ENCODE measurements at places on chromosomes 2 and 18.
A peak's percentile ranks its signal among the peaks of the same experiment; 100 is the strongest.

DNA sequence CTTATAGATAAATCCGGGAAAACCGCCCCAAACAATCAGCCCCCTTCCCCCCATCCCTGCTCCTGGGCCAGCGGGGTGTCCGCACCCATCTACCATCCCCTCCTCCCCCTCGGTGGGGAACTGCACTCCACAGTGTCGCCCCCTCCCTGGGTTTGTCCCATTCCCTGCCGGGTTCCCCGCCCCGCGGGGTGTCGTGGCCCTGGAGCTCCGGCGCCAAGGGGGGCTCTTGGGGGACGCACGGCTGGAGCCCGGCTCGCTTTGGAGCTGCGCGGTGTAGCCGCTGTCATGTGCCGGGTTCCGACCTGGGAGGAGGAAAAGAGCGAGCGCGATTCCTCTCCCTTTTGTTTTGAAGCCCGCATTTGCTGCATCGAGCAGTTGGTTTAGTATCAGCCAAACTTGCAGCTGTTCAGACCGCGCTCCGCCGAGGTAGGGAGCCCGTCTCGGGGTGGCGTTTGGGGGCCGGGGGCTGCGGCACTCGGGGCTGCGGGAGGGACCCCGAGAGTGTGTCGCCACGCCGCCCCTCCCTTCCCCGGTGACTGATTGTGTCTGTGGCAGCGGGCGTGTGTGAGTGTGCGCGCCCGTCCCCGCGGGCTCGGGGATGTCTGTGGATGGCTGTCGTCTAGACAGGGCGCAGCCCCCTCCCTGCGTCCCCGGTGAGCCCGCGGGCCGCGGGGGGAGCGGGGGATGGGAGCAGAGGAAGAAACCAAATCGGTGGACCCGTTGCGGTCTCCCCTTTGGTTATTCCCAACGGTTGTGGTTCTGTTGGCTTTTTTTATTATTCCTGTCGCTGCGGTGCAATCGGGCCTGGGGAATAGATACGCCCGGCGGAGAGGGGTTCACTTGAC lies 797 bp downstream of the CTIF start:
- H3K27me3 ChIP-seq = peaks cover 12% of the 10 kb centered on the region
- H3K4me3 ChIP-seq = peak overlapping the region; percentile 85
- DNase-seq = no peak

GRCh38 chr2:150781142-150781541 lies 293.7 kb upstream of the RND3 start:
- H3K4me1 ChIP-seq = no peaks in the 10 kb centered on the region
- no peaks in the 10 kb centered on the region for H3K27me3 ChIP-seq
- no peak for DNase-seq
- no peaks in the 10 kb centered on the region for H3K36me3 ChIP-seq
- H3K4me3 ChIP-seq = no peak overlapping the region
- H3K27ac ChIP-seq = no peak overlapping the region

- no peak overlapping the region for H3K27ac ChIP-seq
- no peak for DNase-seq
- no peaks in the 10 kb centered on the region for H3K36me3 ChIP-seq
- no peak overlapping the region for H3K4me3 ChIP-seq
- no peaks in the 10 kb centered on the region for H3K4me1 ChIP-seq
Measured at GRCh38 chr18:33696332-33697162, 118.5 kb downstream of the ASXL3 start.

DNA sequence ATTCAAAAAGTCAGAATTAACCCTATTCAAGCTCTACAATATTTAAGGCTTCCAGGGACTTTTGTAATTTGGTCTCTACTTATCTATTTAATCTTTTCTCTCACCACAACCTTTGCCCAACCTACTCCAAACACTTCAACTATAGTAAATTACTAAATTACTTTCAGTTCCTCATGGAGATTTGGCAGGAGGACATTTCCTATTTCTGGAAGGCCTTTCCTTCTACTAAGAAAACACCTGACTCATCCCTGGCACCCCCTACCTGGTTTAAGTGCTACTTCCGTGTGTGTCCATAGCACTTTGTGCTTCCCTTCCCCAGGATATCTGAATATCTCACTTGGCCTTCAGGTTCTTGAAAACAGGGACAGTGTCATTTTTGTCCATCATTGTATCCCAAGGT lies 96.3 kb downstream of the UPP2 start:
- DNase-seq = no peak
- H3K4me3 ChIP-seq = no peak overlapping the region
- no peak overlapping the region for H3K27ac ChIP-seq
- H3K4me1 ChIP-seq = peaks cover 4% of the 10 kb centered on the region

- no peaks in the 10 kb centered on the region for H3K27me3 ChIP-seq
- peaks cover 21% of the 10 kb centered on the region for H3K4me1 ChIP-seq
- H3K4me3 ChIP-seq = no peak overlapping the region
Measured at GRCh38 chr2:54657664-54658083, 65.8 kb upstream of the EML6 start.

GRCh38 chr2:240155048-240155744 lies 14.7 kb upstream of the OTOS start:
- H3K4me1 ChIP-seq = no peaks in the 10 kb centered on the region
- H3K36me3 ChIP-seq = no peaks in the 10 kb centered on the region
- no peak for DNase-seq
- H3K27ac ChIP-seq = no peak overlapping the region

- no peak for DNase-seq
- no peak overlapping the region for H3K4me3 ChIP-seq
- H3K4me1 ChIP-seq = no peaks in the 10 kb centered on the region
- no peaks in the 10 kb centered on the region for H3K36me3 ChIP-seq
Measured at GRCh38 chr2:18194161-18194560, 315.7 kb downstream of the KCNS3 start.

DNA sequence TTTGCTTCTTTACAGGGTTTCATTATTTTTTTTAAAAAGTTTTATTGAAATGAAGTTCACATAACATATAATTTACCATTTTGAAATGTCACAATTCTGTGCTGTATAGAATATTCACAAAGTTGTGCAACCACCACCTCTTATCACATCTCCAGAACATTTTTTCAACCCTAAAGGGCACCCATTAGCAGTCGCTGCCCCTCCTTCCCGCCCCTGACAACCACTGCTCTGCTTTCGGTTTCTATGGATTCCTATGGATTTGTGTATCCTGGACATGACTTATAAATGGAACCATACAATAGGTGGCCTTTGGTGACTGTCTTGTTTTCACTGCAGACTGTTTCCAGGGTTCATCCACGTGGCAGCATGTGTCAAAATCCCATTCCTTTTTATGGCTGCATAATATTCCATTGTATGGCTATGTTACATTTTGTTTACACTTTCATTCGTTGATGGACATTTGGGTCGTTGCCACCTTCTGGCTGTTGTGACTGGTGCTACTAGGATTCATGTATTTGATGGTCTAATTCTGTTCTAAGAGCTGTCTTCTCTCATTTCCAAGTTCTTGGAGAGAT lies 52.6 kb downstream of the SH3BP4 start:
- H3K4me1 ChIP-seq = no peaks in the 10 kb centered on the region
- H3K4me3 ChIP-seq = no peak overlapping the region
- no peaks in the 10 kb centered on the region for H3K36me3 ChIP-seq
- no peak overlapping the region for H3K27ac ChIP-seq
- no peaks in the 10 kb centered on the region for H3K27me3 ChIP-seq

- H3K4me1 ChIP-seq = no peaks in the 10 kb centered on the region
- no peak for DNase-seq
- H3K4me3 ChIP-seq = no peak overlapping the region
- H3K27ac ChIP-seq = no peak overlapping the region
Measured at GRCh38 chr2:23669413-23670244, 257.3 kb downstream of the ATAD2B start.

DNA sequence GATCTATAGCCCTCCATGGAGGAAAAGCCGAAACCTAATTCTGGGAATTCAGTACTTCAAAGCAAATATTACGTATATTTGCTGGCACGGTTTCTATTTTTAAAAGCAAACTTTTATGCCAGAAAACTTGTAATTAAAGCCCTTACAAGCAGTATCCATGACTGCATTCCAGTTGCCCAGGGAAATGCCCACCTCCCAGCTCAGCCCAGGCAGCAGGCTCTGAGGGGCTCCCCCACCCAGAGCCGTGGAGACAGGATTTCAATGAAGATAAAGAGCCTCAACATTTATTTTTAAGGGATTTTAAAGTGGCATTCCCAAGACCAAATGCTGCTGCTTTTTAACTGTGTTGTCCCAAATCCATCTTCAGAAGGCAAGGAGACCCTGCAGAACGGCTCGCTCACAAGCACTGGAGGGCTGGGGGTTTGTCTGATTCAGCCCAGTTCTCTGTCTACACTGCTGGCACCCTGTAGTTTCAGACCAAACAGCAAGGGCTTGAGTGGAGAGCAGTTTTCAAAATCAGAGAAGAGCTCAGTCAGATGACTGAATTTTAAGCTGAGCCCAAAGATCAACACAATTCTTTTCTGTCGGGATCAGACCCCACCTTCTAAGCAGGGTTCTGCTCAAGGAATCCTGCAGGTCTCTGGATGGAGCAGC lies 105.1 kb downstream of the KCNF1 start:
- no peak for DNase-seq
- no peaks in the 10 kb centered on the region for H3K4me1 ChIP-seq
- H3K27ac ChIP-seq = no peak overlapping the region
- peaks cover 9% of the 10 kb centered on the region for H3K27me3 ChIP-seq
- H3K4me3 ChIP-seq = no peak overlapping the region

- H3K4me1 ChIP-seq = peaks cover 3% of the 10 kb centered on the region
- peaks cover 3% of the 10 kb centered on the region for H3K27me3 ChIP-seq
- no peak for DNase-seq
- no peaks in the 10 kb centered on the region for H3K36me3 ChIP-seq
- H3K4me3 ChIP-seq = peak overlapping the region; percentile 64
- no peak overlapping the region for H3K27ac ChIP-seq
Measured at GRCh38 chr2:231604101-231604684, 11.5 kb downstream of the TEX44 start.

DNA sequence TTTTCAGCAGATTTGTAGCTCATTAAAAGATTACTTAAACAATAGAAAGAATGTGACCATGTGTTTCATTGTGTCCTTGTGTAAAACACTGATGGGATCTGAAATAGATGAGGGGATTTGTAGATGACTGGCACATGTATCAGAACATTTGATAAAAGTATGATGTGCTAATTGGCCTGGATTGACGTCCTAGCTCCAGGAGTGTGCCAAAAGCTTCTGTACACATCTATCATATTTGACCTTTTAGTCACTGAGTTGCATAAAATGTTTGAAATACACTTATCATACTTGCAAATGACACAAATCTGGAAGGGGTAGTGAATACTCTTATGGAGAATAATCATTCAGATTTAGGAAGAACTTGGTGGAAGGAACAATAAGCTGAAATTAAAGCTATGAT lies 778.5 kb downstream of the ERBB4 start:
- no peak overlapping the region for H3K4me3 ChIP-seq
- no peaks in the 10 kb centered on the region for H3K27me3 ChIP-seq
- no peaks in the 10 kb centered on the region for H3K36me3 ChIP-seq
- DNase-seq = no peak
- H3K27ac ChIP-seq = no peak overlapping the region

GRCh38 chr2:227022608-227023007 lies 141.4 kb downstream of the COL4A4 start:
- DNase-seq = no peak
- peaks cover 2% of the 10 kb centered on the region for H3K4me1 ChIP-seq
- no peaks in the 10 kb centered on the region for H3K27me3 ChIP-seq

- DNase-seq = no peak
- H3K36me3 ChIP-seq = no peaks in the 10 kb centered on the region
- H3K4me1 ChIP-seq = no peaks in the 10 kb centered on the region
- H3K4me3 ChIP-seq = no peak overlapping the region
Measured at GRCh38 chr18:12066910-12067511, 26.6 kb upstream of the ANKRD62 start.

DNA sequence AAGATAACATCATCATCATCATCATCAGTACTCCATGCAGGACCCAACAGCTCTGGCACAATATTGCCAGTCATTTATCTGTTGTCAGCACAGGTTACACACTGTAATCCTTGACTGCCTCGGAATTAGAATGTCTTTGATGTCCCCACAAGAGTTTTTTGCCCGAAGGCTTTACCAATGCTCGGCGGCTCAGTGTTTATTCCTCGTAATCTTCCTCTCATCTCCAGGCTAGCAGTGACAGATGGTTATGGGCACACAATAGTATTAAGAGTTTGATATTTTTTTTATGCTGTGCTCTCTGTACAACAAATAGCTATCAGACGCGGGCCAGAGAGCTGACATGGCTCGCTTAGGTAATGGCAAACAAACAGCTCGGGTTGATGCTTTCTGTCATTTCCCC lies 515.2 kb downstream of the ZEB2 start:
- no peak overlapping the region for H3K27ac ChIP-seq
- DNase-seq = no peak
- H3K4me1 ChIP-seq = no peaks in the 10 kb centered on the region
- no peak overlapping the region for H3K4me3 ChIP-seq
- peaks cover 5% of the 10 kb centered on the region for H3K36me3 ChIP-seq

DNA sequence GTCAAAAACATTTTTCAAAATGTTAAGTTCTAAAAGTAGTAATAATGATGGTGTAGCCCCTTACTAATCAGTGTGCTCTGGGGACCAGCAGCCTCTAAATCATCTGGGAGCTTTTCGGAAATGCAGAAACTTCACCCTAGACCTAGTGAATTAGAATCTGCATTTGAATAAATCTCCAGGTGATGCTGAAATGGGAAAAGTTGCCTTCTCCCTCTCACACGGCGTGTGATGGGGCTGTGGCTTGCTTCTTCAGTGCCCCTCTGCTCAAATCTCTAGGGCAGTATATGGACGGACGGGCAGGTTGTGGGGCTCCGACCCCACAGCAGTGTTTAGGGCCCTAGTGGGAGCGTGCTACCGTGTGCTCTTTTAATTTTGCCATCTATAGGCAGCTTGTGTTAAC lies 368.6 kb downstream of the GALNT13 start:
- H3K36me3 ChIP-seq = no peaks in the 10 kb centered on the region
- H3K27ac ChIP-seq = no peak overlapping the region
- no peaks in the 10 kb centered on the region for H3K4me1 ChIP-seq
- no peak for DNase-seq

DNA sequence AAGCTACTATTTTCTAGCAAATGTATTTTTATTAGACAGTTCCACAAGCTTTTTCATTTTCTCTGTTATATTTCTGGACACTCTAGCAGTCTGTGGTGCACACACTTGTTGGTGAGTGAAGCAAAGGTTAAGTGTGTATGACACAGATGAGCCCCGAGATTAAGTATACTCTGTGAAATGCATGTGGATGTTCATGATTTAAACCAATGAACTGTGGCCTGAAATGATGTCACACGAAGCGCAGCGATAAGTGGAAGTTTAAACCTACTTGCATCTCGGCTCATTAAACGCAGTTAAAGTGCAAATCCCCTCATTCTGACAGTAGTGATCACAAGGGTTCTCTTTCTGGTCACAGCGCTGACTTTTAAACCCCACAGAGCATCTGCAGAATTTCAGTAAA lies 1488.8 kb upstream of the NXPH2 start:
- DNase-seq = no peak
- H3K36me3 ChIP-seq = no peaks in the 10 kb centered on the region
- no peak overlapping the region for H3K4me3 ChIP-seq
- no peaks in the 10 kb centered on the region for H3K4me1 ChIP-seq

GRCh38 chr2:99481527-99481926 lies 8.3 kb downstream of the REV1 start:
- H3K4me3 ChIP-seq = no peak overlapping the region
- no peak for DNase-seq
- H3K4me1 ChIP-seq = peaks cover 30% of the 10 kb centered on the region
- no peak overlapping the region for H3K27ac ChIP-seq
